SK-N-SH treated with all-trans-retinoic acid at 6 μM for 48 hours (cell line): ENCODE measurements at places on chromosomes 7 and 10.
A peak's percentile ranks its signal among the peaks of the same experiment; 100 is the strongest.

DNA sequence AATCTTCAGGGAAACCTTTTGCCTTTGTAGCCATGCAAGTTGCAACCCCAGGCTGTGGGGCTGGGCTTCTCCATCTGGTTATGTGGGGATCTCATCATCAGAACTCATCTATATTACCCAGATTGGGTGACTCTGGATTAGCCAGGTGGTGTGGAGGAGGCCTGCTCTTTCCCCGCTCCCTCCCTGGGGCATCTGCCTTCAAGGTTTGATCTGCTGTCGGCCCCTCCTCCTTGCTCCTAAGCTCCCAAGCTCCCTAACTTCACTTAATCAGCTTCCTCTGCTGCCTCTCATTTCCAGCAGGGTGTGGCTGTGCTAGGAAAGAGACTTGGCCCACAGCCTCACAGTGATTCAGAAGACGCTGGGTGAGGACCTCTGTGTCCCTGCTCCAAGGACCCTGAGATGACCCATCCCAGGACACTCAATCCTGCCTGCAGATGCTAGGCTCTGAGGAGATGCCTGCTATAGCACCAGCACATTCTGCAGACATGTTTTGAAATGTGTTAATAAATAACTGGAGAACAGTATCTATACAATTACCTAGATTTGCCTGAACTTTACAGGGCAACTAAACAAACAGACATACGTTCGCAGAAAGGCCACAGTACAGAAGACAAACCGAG lies 392.1 kb upstream of the PODXL start:
- peak; percentile 25 for ATAC-seq

DNA sequence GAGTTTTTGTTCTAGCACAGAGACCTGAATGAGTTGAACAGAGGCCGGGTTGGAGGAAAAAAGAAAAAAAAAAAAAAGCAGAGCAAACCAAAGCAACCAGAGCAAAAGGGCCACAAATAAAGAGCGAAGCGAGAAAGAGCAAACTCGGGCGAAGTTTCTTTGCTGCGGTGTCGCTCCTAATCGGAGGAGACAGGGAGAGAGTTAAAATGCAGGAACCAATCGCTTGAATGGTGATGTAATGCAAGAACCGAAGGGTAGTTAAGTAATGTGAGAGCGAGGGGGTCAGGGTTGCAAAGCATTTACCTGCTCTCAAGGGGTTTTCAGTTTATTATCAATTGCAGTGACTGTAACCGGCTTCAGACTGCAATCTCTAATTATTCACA lies 271.7 kb downstream of the TRIL start:
- peak; percentile 78 for ATAC-seq

DNA sequence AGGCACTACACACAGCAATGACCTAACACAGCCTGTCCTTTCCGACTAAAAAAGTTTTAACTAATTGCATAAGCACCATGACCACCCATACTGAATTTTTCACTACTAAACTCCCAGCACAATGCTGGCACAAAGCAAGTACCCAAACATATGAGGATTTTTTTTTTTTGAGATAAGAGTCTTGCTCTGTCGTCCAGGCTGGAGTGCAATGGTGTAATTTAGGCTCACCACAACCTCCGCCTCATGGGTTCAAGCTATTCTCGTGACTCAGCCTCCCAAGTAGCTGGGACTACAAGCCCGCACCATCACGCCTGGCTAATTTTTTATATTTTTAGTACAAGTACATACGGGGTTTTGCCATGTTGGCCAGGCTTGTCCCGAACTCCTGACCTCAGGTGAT lies 5.1 kb downstream of the UBE2H start:
- no peak for ATAC-seq

- ATAC-seq = no peak
Observed at GRCh38 chr10:113947184-113948041, 93.0 kb downstream of the NHLRC2 start.

DNA sequence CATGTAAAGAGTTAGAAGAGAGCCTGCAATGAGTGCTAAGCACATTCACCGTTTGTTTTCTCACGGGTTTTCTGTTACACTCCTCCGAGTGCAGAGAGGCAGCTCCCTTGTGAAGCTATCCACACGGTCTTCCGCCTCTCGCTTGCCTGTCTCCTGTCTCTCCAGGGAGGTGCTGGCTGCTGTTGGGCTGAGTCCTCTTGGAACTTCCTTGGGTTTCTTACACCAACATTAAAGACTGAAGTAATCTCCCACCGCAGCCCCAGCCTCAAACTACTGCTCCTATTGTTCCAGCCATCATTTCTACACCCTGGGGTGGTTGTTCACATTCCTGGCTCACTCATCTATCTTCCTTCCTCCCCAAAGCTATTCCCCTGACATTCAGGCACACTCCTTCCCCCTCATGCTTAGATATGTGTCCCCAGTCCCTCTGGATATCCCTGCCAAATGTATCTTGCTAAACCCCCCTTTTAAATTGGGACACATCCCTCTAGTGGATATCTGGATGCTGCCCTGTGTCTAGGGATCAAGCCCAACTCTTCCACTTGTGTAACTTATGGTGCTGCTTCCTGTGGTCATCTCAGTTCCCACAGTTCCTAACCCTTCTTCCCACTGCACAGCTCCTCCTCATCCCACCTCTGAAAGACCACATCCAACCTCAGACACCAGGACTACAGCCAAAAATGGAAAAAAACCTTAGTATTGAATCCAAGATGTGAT lies 14.1 kb downstream of the ESYT2 start:
- no peak for ATAC-seq

DNA sequence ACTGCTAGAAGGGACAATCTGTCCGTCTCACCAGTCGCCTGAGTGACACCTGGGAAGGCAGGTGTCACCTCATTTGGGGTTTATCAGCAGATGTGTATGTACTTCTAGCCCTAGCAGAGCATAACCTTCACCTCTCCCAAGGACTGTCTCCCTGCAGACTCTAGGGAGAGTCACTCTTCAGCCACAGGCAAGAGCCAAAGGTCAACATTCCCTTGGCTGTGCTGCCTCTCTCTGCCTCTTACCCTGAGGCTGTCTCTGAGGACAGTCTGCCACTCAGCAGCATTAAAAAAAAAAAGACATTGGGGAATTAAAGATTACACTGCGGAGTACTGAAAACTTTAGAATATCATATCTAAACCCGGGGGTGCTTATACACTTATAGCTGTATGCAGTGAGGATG lies 377.7 kb upstream of the FZD8 start:
- no peak for ATAC-seq

GRCh38 chr10:91140995-91141549 lies 79.4 kb upstream of the PCGF5 start:
- ATAC-seq = no peak

DNA sequence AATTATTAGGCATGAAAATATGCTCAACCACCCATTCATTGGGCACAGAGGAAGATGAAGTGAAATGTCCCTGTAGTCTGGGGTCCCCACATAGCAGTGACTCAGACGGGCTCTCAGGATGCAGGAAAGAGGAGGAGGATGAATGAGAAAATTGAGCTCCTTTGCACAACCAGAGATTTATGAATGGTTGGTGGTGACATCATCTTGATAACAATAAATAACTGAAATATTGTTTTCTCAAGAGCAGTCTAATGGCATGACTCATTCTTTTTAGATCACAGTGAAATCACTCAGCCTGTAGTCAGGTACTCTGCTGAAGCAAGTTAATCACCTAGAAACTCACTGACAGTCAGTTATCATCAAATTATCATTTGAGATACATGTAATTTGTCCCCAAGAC lies 254.1 kb downstream of the RELN start:
- ATAC-seq = no peak; the same call in 2 of the 3 replicates

DNA sequence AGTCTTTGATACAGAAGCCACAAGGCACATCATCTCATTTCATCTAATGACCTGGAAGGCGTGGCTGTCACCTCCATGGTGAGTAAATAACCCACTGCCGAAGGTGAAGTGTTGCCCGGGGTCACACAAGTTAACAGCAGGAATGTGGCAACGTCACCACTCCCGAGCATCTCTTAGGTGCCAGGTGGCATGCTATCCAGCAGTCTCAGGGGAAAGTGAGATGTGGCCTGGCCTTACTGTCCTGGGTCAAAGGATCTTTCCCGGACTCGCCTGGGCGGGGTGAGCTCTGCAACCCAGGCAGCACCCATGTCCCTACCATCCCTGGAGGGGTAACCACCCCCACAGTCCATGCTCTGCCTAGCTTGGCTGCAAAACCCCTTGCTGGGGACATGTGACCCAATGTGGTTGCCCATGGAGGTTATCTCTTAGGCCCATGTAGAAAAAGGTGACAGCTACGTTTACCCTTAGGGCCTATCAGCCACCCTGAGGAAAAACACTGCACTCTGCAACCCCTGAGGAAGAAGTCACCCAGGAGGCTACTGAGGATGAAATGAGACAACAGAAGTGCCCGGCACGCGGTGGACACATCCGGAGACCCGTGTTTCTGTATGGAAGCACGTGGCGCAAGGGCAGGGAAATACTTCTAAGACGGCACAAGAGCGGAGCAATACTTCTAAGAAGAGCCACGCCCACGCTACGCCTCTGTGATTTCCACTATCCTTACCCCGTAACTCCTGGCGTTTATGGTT lies 52.0 kb downstream of the BAIAP2L1 start:
- ATAC-seq = no peak

DNA sequence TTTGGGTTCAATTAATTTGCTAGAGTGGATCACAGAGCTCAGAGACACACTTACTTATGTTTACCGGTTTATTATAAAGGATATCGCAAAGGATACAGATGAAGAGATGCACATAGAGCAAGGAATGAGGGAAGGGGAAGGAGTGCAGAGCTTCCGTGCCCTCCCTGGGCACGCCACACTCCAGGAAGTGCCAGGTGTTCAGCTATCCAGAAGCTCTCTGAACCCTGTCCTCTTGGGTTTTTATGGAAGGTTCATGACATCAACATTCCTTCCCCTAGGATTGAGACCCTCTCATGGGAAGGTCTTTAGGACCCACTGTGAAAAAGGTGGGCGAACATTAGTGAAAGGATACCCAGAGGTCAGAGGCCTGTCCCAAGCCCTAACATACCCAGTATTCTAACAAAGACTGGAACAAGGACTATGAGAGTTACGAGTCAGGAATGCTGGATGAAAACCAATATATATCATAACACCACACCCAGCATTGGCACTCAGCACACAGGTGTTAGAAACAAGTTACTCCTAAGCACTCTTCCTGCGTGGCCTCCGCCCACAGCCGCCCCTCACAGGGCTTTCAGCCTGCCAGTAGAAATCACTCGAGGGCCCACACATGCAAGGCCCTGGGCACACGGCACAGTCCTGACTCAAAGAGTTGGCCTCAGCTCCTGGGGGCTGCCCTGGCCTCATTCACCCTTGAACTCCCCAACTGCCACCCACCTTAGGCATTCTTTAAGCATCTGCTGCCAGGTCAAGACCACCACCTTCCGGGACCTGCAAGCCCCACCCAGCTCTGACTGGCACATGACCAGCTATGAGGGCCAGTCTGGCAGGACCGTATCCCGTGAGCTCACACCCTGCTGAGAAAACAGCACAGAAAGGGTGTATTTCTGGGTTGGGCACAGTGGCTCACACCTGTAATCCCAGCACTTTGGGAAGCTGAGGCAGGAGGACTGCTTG lies 5.6 kb upstream of the AIFM2 start:
- no peak for ATAC-seq

DNA sequence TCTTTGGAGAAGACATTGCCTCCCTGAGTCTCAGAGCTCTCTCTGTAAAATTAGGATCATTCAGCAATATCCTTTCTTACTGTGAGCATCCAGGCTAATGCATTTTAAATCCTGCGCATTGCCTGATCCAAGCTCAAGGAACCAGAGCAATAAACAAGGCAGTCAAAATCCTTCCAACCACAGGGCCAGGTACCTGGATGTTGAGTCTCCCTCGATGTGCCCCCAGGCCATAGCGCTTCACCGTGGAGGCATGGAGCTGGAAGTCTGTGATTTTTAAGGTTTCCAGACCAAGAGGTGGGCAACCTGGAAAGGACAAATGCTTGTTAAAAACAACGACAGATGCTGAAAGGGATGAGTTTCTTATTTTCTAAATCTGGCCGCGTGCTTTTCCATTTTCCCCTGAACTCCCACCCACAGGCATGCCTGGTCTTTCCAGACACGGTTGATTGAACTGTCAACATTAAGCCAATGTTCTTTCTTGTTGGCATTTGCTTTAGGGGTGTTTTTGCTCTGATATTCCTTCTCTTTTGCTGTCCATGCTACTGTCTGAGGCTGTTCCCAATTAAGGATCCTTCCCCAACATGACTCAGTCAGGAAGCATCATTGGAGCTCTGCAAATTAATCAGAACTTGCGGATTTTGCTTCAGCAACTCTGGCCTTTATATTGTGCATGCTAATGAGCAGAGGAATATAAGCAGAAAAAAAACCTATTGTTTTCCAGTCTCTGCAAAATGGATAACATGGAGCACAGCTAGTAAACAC lies 29.0 kb downstream of the CPXM2 start:
- no peak for ATAC-seq

DNA sequence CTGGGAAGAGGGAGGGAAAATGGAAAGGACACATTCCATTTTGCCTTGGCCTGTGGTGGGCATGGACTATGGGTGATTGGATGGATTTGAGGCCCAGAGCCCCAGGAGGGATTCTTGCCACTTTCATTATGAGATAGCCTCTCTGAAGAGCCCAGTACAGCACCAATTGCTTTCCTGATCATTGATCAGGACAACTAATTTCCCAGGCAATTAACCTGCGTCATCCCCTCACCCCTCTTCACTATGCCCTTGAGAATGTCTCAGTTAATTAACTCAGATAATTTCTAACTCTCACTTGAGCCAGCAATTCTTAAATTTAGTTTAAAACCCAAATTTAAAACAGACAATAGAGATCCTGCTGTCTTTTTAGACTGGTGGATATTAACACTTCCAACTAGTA lies 13.5 kb upstream of the PLEKHA1 start:
- ATAC-seq = no peak

DNA sequence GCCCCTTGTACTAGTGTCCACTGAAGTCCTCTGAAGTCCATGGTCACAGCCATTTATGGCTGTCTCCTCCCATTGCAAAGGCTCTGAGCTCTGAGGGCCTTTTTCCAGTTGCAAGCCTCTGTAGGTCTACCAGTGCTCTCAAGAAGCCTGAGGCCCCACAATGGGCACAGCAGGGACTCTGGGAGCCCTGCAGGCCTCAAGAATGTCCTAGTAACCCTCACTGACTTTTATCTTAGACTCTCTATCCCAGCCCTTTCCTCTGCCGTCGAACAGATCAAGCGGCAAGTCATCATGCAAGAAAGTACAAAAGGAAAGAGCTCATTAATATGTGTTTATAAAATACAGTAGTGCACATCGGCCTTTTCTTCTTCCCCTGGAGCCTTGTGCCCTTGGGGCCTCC lies 23.4 kb downstream of the VWA2 start:
- ATAC-seq = no peak

GRCh38 chr7:23294549-23295400 lies 4.4 kb upstream of the MALSU1 start:
- no peak for ATAC-seq

GRCh38 chr7:36984710-36985312 lies 260.5 kb upstream of the AOAH start:
- ATAC-seq = no peak

DNA sequence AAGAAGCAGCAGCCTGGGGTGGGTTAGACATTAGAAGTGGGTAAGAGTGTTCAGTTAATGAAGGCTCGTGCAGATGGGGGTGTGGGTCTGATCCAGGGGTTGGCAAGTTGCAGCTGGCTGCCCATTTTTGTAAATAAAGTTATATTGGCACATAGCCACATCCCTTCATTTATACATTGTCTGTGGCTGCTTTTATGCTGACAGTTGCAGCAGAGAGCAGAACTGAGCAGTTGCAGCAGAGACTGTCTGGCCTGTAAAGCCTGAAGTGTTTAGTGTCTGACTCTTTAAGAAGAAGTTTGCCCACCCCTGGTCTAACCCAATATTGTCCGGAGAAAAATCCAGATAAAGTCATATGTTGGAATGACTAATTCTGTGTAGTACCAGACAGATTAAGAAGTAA lies 38.1 kb downstream of the GLRX3 start:
- ATAC-seq = no peak
